Ascending aorta (tissue), 2 donors: ENCODE measurements at places on chromosomes 3 and 15. TPM values are rescaled to one million over a fixed set of nuclear protein-coding genes. Genes with fewer than 3 reads are reported as not detected.

DNA sequence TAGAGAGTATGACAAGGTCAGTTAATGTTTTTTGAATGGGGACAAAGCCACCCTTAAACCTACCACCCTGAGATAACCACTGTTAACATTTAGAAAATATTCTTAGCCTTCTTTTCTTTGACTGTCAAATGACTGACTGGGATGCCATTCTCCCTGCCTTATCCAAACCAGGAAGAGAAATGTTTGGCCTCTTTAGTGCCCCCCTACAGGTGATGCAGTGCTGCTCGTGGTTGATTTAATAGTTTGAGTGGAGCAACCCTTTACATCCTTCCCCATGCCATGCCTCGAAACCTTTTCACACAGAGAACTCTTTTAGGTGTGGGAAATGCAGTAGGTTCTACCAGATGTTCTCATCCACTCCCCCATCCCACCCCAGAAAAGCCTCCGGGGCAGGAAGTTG lies 38.7 kb upstream of the UMPS start:
- no peak for DNase-seq

- DNase-seq: no peak
These were observed 71.9 kb upstream of the FEZF2 start for GRCh38 chr3:62445275-62445674.

DNA sequence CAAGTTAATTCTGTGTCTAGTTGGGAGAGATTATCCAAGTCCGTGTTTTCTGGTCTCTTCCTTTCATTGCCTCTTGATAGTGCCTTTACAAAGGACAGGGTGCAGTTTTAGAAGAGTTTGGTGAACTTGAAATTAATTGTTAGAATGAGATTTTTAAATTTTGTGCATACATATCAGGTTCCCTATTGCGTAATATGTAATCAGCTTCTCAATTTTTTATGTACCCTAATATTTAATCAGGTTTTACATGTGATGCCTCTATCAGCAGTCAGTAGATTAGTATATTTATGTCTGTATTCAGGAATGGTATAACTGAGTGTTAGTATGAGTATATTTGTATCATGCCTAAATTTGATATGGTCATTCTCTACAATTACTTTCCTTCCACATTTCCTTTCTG lies 4.9 kb downstream of the SEC62 start:
- DNase-seq: no peak

DNA sequence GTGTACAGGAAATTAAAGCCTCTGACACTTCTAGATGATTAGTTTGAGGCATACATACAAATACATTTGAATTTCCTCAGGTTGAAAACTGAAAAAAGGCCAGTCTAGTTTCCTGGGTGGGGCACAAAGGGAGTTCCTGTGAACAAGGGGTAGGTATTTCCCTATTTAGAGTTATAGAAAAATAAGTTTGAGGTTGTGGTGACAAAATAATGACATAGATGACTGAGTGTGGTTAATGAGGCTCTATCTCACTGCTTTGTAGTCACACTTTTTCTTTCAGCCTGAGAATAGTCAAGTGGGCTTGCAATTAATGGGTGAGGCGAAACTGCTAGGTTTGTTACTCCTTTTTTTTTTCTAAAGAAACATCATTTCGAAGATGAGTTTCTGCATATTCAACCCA lies 4.3 kb downstream of the SLCO3A1 start:
- no peak for DNase-seq

- DNase-seq: no peak
These were observed 27.2 kb downstream of the AQR start for GRCh38 chr15:34942363-34942762.

GRCh38 chr3:73813291-73813690 lies 188.6 kb upstream of the PDZRN3 start:
- DNase-seq: no peak

- no peak for DNase-seq
These were observed 40.6 kb downstream of the TPRA1 start for GRCh38 chr3:127549826-127550467.

- DNase-seq: no peak
These were observed 79.4 kb upstream of the PRR23E start for GRCh38 chr3:127113571-127113891.

- no peak for DNase-seq
These were observed 419.4 kb upstream of the ADAMTS9 start for GRCh38 chr3:65107174-65107573.

DNA sequence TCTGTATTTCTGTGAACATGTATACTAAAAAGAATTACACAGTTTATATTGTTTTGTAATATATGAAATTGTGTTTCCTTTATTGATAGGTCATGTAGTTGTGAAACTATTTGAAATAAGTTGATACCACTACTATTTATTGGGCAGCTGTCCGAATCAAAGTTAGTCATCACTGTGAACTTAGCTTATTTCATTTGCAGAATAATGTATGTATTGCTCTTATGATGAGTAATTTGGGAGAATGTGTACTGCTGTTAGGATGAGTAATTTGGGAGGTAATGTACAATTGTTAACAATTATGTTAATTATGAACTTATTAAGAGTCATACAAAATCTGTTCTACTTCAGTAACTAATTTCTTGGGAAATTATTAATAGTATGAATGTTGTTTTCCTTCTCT lies 22.2 kb downstream of the FXR1 start:
- DNase-seq: no peak

DNA sequence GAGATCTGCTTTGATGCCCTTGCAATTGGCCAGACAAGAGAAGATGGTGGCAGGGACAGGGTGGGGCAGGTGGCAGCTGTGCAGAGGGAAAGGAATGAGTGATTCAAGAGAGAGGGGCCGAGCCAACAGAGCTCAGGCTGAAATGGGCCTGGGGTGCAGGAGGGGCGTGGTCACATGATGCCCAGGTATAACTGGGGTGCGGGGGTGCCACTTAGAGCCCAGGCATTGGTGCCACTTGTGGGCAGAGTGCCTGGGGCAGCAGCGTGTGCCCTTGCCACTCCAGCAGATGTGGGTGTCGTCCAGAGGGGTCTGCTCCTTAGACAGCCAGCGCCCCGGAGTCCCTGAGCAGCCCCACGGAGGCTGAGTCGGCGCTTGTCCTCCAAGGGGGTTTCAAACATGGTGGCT lies 88.7 kb downstream of the PLXNA1 start:
- DNase-seq: no peak

DNA sequence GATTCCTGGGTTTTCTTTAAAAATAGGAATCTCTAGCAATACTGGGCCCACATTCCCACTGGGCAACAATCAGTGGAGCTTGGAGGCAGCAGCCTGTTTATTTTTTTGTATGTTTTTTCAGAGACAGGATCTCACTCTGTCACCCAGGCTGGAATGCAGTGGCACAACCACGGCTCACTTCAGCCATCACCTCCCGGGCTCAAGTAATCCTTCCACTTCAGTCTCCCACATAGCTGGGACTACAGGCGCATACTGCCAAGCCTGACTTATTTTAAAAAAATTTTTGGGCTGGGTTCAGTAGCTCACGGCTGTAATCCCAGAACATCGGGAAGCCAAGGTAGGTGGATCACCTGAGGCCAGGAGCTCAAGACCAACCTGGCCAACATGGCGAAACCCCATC lies 29.1 kb upstream of the GNB5 start:
- no peak for DNase-seq

DNA sequence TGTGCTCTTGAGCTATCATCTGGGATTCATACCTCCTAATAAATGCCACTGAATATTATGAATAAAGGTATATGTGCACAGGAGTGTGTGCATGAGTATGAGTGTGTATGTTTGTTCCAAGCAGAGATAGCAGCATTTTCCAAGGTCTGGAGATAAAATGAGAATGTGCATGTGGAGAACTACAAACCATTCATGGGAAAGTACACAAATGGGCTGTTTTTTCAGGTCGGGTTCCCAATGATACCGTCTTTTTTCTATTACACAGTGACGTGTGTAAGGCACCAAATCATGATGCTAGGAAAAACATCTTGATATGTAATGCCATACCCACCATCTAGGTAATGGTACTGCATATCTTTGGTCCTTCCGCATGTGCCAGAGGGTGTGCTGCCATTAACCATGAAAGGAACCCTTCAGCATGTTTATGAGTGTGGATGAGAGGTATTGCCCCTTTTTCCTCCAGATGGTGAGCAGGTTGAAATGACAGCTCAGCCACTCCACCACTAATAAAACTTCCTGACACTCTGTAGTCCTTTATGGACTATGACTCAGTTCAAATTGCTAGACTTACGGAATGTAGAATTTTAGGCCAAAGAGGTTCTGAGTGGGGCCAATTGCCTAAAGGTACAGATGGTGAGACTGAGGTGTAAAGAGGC lies 36.4 kb upstream of the COPB2 start:
- no peak for DNase-seq

- DNase-seq: no peak
These were observed 24.1 kb downstream of the SLC24A5 start for GRCh38 chr15:48144889-48145288.

DNA sequence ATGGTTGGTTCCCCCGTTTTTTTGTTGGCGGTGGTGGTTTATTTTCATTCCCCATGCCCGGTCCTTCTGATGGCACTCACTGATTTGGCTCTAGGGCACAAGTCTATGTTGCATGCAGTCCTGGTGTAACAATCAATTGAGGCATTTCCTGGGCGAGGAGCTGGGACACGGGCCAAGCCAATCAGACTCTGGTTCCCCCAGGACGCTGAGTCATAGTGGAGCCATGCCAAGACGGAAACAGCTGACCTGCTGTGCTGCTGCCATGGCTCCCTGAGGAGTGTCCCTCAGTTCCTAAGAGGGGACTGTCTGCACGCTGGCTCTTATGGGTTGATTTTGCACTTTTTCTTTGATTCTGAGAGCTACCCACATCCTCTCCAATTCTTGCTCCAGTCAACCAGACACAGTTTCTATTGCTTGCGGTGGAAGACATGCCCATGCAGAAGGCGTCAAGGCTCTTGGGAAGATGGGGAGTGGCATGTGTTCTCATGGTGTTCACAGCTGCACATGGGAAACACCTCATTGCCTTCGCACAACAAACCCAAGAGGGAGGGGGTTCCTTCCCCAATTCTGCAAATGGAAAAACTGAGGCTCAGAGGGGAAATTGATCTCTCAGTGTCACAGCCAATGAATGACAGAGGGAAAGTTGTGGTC lies 28.3 kb upstream of the ALDH1L1 start:
- peak; percentile 82 for DNase-seq

DNA sequence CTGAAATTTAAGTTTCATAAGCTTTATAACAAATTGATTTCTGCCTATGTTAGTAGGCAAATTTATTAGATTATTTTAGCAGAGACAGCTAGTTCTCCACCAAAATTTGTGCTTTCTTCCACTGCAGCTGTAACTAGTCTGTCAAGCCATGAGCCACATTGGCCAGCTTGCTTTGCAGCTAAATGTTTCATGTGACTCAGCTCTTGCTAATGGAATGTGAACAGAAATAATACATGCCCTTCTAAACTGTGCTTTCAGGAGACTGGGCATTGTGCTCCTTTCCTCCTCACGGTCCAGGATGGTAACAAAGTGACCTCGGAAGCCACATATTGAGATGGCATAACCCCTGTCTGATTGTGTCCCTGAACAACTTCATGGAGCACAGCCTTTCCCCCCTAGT lies 51.3 kb upstream of the KPNA4 start:
- DNase-seq: no peak

GRCh38 chr3:124818398-124819091 lies 68.6 kb downstream of the ITGB5 start:
- peak; percentile 27 for DNase-seq

- no peak for DNase-seq
These were observed 493.3 kb downstream of the LPP start for GRCh38 chr3:188647237-188647636.

DNA sequence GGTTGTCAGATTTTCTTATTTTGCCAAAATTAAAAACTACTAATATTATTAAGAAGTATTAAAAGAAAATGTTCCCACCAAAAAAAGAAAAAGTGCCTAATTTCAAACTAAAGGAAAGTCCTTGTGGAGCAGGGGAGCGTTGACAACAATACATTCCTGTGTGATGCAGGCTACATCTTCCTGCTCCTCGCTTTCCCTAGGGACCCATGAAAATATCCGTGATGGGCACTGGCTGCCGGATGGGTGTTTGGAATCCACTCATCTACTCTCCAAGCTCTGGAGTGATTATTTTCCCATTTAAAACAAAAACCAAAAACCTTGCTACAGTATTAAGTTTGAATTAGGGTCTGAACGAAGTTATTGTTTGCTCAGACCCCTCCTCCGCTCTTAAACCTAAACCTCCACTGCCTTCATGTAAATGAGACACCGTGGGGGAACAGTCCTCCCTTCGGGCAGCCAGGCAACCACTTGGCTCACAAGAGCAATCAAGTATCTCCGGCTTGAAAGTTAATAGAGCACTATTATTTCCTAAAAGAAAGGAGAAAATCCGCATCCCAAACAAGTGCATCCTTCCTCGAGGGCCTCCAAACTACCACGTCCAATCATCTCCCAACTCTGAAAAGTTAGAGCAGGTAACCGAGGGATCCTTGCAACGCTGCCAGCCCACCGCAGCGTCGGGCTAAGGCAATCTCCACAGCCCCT lies 1.5 kb downstream of the ITGB5 start:
- DNase-seq: no peak

DNA sequence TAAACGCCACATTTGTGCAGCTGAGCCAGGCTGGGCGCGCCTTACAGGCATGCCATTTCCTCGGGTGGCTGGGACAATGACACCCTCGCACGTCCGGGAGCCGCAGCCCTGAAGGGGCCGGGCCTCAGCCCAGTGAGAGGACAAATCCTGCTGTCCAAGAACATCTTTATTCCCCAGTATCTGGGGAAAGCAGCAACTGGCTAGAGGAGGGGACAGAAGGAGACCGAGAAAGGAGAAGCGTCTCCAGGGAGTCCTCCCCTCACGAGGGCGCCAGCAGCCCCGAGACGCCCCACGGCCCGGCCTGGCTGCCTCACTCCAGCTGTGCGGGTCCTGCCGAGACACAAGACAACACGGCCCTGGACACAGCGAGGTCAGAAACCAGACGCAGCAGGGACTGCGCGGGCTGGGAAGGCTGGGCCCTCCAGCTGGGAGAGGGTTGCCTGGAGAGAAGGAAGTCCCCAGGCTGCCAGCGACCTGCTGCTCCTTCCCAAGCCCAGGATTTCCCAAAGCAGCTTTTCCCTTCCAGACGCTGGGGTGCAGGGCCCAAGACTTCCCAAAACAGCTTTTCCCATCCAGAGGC lies 130.2 kb downstream of the CHSY1 start:
- peak; percentile 85 for DNase-seq

The KBTBD8 gene
- not detected for total RNA-seq

The PLA2G4E gene
- total RNA-seq: not detected

The SSUH2 gene
- not detected for total RNA-seq

The GPR15 gene
- total RNA-seq: not detected

The DNAJC13 gene
- 29.4 TPM for total RNA-seq

The CHRM5 gene
- not detected for total RNA-seq

The NOX5 gene
- total RNA-seq: 0.53 TPM

The PIGZ gene
- total RNA-seq: 0.96 TPM

The GOLGA6A gene
- not detected for total RNA-seq

The OIP5 gene
- not detected for total RNA-seq

The ARL14 gene
- not detected for total RNA-seq

The AMOTL2 gene
- 156 TPM for total RNA-seq

The GOLGA6B gene
- total RNA-seq: not detected

The FEZF2 gene
- total RNA-seq: not detected
